Stimulated activated CD4-positive, alpha-beta T cell treated with anti-CD3 and anti-CD28 coated beads, Interleukin-1b, Interleukin-23, amount 100 ng/mL, for 4 hours (primary cell): ENCODE measurements at places on chromosomes 1 and 21.

DNA sequence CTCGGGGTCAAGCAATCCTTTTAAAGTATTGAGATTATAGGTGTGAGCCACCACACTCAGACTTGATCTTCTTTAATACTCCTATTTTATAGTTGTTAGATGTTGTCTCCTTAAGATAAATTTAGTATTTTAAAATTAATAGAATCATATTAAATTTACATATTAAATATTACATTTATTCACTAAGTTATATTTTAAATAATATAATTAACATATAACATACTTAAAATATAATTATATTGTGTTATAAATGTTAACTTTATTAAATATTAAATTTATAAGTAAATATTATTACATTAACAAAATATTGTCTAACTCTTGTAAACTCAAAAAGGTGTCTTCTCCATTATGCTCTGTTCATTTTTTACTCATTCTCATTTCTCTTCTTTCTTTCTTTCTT is 675.9 kb upstream of the ADGRL4 start:
- no peak for DNase-seq

DNA sequence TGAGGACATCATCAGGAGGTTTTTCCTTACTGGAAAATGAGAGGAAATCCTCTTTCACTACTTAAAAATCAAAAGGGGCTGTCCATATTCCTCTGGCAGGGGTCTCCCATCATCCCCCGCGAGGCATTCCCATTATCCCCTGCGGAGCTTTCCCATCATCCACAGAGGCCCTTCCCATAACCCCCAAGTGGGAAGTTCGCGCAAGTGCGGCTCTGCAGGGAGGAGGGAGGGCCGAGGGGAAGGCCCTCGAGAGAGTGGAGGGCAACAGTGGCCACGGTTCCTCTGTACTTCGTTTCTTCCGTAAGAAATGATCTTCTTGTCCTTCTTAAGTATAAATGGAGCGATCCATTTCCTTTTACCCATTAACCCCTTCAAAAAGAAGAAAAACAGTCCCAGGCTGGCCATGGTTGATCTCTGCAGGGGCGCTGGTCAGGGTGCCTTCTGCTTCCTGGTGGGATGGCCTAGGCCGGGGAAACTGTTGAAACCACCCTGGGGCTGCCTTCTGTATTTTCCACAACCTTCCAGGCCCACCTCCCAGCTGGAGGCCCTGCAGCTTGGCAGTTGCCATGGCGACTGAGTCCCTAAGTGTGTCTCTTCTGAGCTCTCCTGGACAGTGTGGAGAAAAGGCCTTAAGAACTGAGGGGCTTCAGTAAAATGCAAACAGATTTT is 3.6 kb upstream of the RSPH1 start:
- DNase-seq = no peak

DNA sequence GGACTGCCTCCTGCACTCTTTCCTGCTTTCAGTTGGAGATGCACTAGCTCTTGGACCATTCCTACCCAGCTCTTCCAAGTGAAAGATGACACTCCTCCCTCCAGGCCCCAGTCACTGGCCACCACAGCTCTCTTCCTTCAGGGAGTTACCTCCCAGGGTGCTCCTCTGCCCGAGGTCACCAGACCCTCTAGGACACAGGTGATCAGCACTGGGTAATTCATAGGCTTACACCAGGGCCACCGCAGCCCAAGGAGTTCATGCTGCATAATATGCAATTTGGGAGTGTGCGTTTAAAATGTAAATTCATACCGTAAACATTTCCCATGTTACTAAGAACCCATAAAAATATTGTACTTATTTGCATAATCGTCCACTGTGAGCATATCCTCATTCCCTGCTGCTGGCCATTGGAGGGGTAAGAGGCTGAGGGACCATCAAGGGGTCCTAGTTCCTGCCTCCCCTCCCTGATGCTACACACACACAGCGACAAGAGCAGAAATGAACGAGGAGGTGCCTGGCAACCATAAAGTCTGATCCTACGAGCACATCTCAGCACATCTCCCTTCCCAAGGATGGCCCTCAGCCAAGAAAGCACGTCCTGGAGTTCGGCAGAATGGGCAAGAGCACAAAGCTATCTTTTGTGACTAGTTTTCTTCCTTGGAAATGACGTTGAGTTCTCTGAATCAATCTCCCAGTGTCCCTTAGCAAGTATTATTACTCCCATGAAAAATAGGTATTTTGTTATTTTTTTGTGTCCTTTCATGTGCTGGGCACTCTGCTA is 222.9 kb upstream of the RAB4A start:
- DNase-seq = no peak

DNA sequence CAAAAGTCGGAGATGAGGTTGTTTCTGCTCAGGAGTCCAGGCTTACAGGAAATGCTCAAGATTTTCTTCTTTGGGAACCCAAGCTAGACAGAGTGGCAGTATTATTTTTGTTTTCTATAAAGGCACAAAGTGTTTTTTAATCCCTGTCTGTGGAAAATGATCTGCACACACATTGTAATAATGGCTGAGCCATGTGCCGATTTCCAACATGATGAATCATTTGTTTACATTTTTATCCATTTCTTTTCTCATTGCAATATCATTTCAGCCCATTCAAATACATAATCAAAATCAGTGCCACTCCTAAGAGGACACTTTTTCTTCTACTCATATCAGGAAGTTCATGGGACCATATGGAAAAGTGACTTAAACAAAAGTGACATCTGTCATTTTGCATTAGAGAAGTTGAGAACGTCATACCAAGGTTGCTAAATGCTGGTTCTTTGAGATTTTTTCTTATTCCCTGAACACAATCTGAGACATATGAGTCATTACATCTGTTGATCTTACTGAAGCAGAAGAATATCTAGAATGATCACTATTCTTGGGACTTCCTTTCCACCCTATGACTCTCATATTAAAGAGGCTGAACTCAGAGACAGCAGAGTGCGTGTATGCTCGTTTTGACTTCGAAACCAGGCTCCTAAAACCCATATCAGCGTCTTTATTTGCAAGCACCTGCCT is 44.9 kb downstream of the ACTA1 start:
- DNase-seq = no peak

DNA sequence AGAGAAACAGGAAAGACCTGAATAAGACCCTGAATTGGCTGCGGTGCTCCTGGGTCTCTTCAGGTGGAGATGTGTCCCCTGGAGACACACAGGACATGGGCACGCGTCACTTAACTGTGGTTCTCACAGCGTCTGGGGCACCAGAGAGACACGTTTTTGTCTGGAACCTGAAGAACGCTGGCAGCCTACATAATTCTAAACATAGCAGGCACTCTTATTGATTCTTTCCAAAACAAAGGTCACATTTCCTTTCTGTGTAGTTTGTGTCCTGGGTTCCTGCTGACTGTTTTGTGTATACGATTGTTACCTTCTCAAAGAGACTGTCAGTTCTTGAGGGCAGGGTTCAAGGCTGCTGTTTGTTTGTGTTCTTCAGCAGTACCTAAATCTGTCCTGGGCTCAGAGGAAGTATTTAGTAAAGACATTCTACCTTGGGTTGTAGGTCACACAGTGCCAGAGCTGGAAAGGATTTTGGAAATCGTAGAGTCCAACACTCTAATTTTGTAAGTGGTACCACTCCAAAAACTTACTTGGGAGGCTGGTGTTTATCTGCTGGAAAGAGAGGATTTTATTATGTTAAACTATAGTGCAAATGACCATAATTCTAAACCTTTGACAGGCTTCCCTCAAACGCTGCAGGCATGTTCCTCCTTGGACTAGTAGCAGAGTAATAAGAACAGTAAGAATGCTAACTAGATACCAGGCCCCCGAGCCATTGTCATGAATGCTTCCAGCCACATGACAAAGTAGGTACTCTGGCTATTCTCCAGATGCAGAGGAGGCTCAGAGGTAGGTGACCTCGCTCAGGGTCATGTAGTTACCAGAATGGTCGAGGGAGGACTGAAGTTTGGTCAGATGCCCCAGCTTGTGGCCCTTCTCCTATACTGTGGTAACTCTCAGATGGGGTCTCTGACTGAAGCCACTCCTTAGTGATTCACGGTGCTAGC is 164.3 kb downstream of the DHRS3 start:
- DNase-seq = no peak
